ENCODE measurements at places on chromosomes 7 and 10. TPM values are rescaled to one million over a fixed set of nuclear protein-coding genes. Genes with fewer than 3 reads are reported as not detected.

Gene ZNF786
- total RNA-seq, result 11.4 TPM

Gene EPDR1
- 59.3 TPM for total RNA-seq

DNA sequence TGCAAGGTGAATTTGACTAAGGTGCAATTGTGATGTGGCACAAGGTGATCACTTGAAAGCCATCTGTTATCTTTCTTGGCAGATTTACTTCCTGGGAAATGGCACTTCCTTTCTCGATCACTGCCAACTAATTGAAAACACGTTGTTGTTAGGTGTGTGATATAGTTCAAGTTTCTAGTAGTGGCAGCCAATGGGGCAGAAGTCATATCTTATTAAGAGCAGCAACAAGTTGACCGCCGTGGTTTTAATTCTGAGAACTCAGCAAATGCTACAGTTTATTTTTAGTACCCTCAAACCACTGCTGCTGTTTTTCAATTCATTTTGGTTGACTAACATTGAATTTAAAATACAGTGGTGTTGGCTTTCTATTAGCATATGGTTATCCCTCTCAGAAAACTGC lies 1.6 kb downstream of the CHN2 start:
- no peaks in the 10 kb centered on the region for H3K4me1 ChIP-seq
- no peaks in the 10 kb centered on the region for H3K27me3 ChIP-seq
- H3K27ac ChIP-seq, result no peak overlapping the region
- no peaks in the 10 kb centered on the region for H3K36me3 ChIP-seq
- H3K4me3 ChIP-seq, result no peak overlapping the region

- no peak overlapping the region for H3K27ac ChIP-seq
- H3K27me3 ChIP-seq, result no peaks in the 10 kb centered on the region
- no peak for DNase-seq
- H3K36me3 ChIP-seq, result peaks cover 5% of the 10 kb centered on the region
Observed at GRCh38 chr7:159141660-159142059, 3.0 kb downstream of the VIPR2 start.

Gene CRTAC1
- total RNA-seq, result 5.2 TPM

Gene CDC14C
- not detected for total RNA-seq

- no peaks in the 10 kb centered on the region for H3K36me3 ChIP-seq
- H3K4me3 ChIP-seq, result no peak overlapping the region
- H3K4me1 ChIP-seq, result no peaks in the 10 kb centered on the region
- DNase-seq, result no peak
Observed at GRCh38 chr7:129553899-129554461, 51.6 kb downstream of the SMKR1 start.

Gene AGR2
- total RNA-seq, result 25.2 TPM

Gene GSTO2
- 2.8 TPM for total RNA-seq

Gene SYT15
- 7.1 TPM for total RNA-seq

Gene HTRA1
- 282 TPM for total RNA-seq

DNA sequence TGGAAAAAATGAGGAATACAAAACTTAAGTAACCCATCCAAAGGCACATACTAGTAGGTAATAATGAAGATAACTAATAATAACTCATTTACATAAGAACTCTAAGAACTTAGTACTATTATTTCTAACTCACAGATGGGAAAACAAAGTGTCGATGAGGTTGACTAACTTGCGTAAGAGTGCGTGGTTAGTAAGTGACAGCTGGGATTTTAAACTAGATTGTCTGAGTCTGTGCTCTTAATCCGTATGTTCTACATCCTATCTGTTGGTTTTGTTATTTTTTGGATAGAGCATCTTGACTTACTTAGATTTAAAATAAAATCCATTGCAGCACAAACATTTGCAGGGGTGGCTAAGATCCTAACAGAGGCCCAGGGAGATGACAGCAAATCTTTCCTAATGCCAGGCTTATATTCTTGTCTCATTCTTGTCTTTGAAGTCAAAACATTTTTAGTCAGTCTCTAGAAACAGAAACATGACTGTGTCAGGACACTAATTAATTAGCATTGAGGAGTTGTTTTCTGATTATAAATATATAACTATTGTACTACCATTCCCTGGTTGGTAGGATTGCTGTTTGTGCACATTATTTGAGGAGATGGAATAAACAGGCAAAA lies 11.7 kb downstream of the RPA3 start:
- no peak overlapping the region for H3K4me3 ChIP-seq
- H3K4me1 ChIP-seq, result peaks cover 31% of the 10 kb centered on the region
- DNase-seq, result no peak
- no peaks in the 10 kb centered on the region for H3K36me3 ChIP-seq
- H3K27me3 ChIP-seq, result no peaks in the 10 kb centered on the region

DNA sequence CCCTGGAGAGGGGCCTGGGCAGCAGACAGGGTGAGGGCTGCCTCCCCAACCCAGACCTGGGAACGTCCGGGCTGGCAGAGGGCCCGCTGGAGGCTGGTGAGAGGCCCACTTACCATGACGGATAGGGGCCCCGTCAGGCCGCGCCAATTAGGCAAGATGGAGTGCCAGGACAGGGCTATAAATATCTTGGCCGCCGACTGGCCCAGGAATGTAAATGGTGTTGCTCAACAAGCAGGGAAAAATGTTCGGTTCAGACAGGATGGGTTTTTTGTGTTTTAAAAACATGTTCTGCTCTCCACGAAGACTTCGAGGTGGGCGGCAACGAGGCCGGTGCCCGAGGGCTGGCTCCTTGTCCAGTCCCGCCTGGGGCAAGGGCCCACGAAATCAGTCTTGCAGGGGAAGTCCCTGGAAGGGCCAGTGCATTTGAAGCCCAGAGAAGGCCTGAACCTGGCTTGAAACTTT lies 35.8 kb upstream of the ELN start:
- H3K36me3 ChIP-seq, result no peaks in the 10 kb centered on the region
- H3K4me1 ChIP-seq, result peaks cover 29% of the 10 kb centered on the region
- H3K27ac ChIP-seq, result peak overlapping the region; percentile 93
- DNase-seq, result peak; percentile 68

- no peaks in the 10 kb centered on the region for H3K27me3 ChIP-seq
- no peak for DNase-seq
- no peaks in the 10 kb centered on the region for H3K36me3 ChIP-seq
- peaks cover 40% of the 10 kb centered on the region for H3K4me1 ChIP-seq
Observed at GRCh38 chr7:55026086-55026790, 7.4 kb downstream of the EGFR start.
